ENCODE measurements at places on chromosomes 7 and 10.
A peak's percentile ranks its signal among the peaks of the same experiment; 100 is the strongest.

DNA sequence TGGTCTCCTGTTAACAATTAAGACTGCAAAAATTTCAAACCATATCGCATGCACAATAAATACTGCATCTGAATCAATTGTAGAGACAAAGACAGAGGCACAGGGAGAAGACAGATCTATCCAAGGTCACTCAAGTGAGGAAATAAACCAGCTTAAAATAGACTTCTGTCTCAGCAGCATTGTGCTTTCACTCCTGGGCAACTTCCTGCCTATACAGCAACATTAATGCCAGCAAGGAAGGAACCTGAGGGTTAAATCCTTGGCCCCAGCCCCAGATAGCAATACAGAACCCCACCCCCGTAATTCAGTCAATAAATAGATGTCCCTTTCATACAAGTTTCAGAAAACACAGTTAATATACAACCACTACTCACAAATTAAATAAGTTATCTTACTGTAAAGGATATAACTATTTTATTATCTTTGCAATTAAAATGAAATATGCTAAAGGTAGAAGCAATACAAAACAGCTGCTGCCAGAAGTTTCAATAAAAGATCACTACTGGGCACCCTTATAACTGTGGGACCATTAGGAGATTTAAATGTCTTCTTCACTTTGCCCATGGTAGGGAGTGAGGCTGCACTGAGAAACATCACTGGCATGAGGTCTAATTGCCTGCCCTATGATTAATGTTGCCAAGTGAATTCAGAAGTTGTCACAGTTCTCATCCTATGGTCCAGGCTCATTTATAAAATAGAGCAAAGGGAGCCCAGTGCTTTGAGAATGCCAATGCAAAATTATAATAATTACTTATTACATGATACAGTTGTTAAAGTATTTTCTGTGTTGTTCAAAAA is 49.4 kb downstream of the CAV1 start:
- no peak for DNase-seq

DNA sequence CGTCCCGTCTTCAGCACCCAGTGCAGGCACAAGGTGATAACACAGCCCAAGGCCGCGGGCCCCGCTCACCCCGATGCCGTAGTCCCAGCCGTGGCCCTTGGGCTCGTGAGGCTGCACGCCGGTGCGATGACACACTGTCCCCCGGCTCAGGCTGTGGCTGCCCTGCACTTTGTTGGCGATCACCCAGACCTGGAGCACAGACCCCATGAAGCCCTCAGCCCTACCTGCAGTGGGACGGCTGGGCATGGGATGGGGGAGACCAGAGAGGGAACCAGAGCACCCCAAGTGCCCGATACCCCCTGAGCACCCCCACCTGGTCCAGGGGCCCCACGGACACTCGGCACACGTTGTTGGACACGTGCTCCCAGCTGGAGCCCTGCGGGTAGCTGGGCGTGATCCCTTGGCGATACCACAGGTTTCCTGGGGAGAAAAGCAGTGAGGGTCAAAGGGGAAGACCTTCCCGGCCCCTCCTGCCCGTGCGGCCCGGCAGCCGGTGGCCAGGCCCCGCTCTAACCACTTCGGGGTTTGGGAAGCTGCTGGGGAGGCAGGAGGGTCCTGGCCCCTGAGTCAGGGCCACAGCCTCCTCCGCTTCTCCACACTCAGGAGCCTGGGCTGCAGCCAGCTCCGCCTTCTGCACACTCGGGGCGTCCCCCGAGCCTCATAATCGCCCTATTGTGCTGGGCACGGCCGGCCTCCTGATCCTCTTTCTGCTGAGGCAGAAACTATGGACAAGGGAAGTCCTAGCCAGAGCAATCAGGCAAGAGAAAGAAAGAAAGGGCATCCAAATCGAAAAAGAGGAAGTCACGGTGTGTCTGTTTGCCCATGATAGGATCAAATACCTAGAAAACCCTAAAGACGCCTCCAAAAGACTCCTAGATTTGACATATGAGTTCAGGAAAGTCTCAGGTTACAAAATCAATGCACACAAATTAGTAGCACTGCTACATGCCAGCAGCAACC is 6.7 kb downstream of the BHLHA15 start:
- no peak for DNase-seq

GRCh38 chr10:96863922-96864543 is 31.9 kb downstream of the LCOR start:
- DNase-seq = peak; percentile 74

DNA sequence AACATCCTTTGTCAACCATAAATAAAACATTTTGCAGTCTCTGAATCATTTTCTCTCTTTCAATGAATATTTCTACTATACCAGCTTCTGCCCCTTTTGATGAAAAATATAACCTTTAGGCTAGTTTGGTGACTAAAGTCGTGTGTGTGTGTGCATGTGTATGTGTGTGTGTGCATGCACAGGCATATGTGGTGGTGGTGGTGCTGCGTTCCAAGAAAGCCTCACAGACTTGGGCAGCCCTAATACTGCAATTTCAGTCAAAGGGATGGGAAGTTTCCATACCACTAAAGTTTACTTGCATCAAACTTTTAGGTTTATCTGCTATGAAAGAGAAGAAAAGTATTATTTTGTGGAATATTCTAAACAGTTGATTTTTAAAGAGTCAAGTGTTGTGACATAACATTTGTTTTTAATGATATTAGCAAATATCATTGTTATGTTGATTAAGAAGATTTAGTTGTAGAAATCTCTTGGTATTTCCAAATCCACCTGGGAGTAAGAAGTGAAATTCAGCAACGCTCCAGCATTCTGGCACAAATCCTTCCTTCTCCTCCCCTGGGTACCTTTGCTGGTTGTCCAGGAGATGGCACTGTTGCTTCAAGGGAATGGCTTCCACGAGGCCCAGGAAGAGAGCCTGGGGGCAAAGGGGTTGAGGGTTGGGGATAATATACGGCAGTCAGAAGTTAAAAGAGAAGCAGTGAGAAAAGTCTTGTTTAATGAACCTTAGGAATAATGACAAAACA is 41.5 kb downstream of the ASB4 start:
- DNase-seq = peak; percentile 60

- peak; percentile 36 for DNase-seq
Observed at GRCh38 chr7:40329601-40330153, 194.9 kb downstream of the SUGCT start.

DNA sequence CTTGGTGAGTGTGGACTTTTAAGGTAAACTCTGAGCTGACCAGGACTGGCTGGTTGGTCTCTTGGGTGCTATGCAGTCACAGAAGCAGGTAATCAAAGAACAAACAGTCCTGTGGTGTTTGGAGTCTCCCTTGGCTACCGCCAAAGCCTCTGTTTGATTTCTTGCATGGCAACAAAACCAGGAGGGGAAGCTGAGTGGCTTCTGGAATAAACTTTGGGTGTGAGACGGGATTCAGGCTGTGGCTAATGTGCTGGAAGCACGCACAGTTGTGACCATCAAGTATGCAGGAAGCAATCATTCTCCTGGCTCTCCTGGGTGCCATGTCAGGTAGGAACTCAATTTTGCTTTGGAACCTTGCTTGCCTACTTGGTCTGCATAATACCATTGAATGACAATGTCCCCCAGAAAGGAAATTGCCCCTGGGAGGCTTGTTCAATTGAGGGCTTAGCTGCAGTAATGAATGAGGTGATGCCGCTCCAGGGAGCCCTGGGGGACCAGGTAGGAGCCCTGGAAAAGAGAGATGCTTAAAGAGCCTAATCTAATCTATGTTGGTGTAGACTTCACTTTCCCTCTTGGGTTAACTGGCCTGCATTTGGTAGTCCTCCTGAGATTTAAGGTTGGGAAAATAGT is at the start of gene CDHR3:
Gene CDHR3, plus strand, starts transcription at position 227 of the 630 bp plus-strand sequence. Its CDS starts 55 bp downstream, at position 282.
- no peak for DNase-seq

GRCh38 chr10:103852856-103853255 is 2.5 kb downstream of the SH3PXD2A start:
- no peak for DNase-seq

GRCh38 chr7:157757776-157758467 is 421.1 kb downstream of the DNAJB6 start:
- no peak for DNase-seq

GRCh38 chr7:46774515-46774914 is 807.4 kb downstream of the TNS3 start:
- DNase-seq = no peak

- DNase-seq = no peak
Observed at GRCh38 chr7:40350100-40350499, 215.3 kb downstream of the SUGCT start.

DNA sequence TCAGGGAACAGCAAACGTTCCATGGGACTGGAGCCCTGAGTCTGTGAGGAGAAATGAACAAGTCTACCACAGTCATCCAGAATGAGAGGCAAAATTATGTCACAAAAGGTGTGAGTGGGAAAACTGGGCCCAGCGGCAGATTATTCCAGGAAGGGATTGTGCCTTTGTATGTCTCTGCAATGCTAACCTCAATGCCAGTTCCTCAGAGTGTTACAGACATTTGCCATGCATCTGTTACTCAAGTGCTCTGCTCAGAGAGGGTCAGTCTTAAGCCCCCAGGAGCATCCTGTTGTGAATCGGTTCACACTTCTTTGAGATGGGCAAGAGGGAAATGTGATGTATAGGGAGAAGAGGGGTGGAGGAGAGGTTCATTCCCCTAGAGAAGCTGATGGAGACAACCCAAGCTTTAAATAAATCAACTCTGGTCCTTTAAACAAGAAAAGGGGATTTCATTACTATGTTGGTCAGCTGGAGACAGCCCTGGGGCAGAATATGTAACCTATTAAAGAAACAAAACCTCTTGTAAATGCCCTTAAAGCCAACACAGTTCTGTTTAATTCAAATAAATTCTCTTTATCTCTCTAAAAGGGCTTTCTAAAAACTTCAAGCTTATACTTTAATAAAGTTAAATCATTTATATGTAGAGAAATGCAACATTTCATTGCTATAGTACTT is 85.9 kb upstream of the GRB10 start:
- no peak for DNase-seq

DNA sequence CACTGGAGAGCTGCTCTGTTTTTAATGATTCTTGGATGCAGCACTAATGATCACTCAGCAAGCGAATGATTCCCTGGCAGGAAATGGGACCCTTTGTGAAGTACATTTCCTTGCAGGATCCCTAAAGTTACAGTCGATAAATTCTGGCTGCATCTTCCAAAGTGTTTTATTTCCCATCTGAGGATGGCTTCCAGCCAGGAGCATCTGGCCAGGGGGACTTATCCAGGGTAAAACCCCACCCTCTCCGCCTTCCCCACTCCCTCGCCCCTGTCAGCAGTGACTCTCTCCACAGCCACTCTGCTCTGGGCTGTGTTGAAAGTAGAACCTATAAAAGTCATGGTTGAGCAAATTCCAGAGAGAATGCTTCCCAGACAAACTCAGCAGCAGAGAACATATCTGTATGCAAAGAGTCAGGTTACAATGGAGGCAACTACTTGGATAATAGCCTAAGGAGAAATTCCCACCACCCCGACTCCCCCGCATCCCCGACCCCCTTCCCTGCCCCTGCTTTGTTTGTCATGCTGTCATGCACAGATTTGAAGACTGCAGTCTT is 111.0 kb upstream of the ANLN start:
- peak; percentile 87 for DNase-seq

- no peak for DNase-seq
Observed at GRCh38 chr10:56139405-56139804, 221.7 kb downstream of the ZWINT start.

GRCh38 chr7:52695973-52696595 is 339.3 kb upstream of the POM121L12 start:
- DNase-seq = no peak

DNA sequence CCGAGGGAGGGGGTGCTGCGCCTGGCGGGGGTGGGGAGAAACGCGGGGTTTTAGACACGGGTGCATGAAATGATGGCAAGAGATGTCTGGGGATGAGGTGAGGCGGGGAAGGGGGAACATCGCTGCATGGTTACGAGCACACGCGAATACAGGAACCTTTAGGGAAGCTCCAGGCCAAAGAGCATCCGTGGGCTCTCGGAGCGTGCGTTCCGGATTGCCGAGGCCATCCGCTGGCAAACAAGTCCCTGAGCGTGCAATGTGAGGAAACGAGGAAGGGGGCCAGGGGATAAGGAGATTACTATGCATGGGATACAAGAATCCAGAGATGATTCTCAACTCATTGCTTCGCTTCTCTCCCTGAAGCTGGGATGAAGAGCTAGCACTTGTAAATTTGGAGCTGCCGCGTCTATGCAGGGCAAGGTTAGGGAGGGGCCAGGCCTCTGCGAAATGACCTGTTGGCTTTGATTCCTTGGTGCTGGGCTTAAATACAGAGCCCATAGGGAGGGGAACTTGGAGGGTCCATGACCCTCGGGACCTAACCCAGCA is 520 bp upstream of the WNT2 start:
- DNase-seq = peak; percentile 18

DNA sequence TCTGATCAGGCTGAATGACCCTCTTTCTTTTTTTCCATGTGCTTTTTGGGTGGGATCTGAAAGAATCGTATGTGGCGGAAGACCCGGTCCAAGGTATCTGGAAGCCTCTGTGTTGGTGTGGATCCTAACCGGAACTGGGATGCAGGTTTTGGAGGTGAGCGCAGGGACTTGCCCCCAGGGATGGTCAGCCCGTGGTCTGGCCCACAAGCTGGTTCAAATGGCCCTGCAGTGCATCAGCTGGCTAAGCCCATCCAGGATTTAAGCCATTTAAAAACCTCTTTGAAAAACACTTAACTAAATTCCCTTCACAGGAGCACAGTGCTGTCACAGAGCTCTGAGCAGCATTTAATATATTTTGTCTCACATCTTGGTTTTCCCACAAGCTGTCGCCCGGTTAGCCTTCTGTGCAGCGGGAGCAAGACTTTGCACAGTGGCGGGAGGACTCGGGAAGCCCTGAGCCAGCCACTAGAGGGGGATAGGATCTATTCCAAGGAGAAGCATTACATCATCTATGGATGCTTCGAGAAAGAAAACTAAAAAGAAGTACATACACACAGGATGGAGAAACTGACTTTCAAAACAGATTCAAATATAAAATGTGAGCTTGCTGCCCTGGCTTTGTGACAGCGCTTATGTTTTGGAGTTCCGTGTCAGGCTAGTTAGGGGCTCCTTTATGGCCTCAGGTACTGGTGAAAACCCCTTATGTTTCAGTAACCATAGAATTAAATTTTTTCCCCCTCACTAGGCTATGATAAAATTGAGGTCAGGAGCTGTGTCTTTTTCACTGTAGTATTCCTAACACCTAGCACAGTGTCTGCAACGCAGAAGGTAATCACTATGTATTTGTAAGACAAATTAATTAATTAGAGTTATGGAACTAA is 11.3 kb downstream of the CPA2 start:
- peak; percentile 35 for DNase-seq

DNA sequence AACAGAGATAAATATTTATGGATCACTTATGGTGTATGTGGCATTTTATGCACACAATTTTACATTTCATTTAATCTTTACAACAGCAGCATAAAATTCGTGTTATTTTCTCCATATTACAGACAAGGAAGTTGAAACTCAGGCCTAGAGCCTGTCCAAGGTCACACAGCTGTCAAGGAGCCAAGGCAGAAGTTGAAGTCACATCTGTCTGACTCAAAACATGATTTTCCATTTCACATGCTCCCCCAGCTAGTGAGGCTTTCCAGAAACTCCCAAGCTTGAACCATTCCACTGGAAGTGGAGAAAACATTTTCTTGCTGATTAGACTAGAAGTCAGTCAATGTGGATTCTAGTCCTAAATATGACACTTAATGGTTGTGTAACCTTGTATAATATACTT is 110.5 kb downstream of the HECTD2 start:
- no peak for DNase-seq

GRCh38 chr7:127705461-127705959 is 53.5 kb downstream of the SND1 start:
- DNase-seq = no peak

Data from NCI-H345 (cell line).